HFF-Myc (cell line): ENCODE measurements at places on chromosomes 7 and 10.

DNA sequence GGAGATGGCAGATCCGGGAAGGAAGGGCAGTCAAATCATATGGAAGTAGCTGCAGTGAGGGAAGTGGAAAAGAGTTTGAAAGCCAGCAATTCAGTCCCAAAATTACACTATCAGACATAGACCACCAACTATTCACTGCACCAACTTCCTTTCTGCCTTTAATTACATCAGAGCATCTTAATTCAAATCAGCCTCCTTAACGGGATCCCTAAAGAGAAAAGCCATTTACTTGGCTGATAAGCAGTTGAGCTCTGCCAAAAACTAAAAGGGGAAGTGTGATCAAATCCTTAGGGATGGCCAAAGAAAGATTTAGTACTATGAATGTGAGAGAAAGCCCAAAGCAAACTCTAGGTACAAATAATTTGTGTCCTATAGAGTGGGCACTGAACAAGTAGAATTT is 110.4 kb downstream of the AMPH start:
- no peak for DNase-seq

GRCh38 chr7:1224086-1224716 is 8.5 kb upstream of the UNCX start:
- DNase-seq = no peak

- no peak for DNase-seq
These were observed 101.7 kb downstream of the AUTS2 start for GRCh38 chr7:69699931-69700330.

DNA sequence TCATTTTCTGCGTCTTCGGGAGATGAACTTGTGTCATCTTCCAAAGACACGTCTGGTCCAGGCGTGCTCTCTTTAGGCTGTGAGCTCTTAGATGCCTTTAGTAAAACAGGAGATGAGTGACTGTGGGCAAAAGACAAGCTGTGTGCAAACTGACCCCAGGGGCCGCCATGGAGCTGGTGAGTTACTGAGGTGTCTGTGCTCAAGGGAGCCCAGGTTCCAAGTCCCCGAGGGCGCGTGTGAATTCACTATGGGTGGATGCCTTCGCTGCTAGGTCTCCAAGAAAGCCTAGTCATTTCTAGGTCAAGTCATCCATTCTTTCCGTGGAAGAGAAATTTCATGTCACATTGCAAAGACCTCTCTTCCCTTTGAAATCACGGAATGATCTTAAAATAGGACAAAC is 83.9 kb upstream of the NMT2 start:
- no peak for DNase-seq

GRCh38 chr10:78375854-78376785 is 342.5 kb downstream of the RPS24 start:
- no peak for DNase-seq

DNA sequence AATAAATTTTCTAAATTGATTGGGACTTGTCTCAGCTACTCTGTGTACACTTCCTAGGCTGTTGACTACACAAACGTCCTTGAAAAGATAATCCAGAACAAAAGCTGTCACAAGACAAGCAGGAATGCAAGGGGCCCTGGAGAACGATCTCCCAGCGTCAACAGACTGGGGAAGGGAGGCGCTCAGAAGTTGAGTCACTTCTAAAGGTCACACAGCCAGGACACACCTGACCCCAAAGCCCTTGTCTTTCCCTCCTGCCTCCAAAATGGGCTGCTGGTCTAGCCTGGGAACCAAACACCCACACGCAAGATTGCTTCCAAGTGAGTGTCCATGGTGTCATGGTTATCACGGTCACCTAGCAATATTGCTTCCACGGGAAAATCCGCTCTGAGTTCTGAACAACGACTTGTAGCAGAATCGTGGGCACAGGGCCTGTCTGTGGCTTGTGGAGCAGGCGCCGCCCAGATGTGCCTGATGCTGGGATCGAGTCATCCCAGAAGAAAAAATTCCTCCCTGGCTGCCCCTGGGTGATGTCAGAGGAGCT is 49.8 kb downstream of the SPOCK2 start:
- DNase-seq = no peak

GRCh38 chr7:15778191-15778590 is 91.7 kb upstream of the MEOX2 start:
- no peak for DNase-seq

DNA sequence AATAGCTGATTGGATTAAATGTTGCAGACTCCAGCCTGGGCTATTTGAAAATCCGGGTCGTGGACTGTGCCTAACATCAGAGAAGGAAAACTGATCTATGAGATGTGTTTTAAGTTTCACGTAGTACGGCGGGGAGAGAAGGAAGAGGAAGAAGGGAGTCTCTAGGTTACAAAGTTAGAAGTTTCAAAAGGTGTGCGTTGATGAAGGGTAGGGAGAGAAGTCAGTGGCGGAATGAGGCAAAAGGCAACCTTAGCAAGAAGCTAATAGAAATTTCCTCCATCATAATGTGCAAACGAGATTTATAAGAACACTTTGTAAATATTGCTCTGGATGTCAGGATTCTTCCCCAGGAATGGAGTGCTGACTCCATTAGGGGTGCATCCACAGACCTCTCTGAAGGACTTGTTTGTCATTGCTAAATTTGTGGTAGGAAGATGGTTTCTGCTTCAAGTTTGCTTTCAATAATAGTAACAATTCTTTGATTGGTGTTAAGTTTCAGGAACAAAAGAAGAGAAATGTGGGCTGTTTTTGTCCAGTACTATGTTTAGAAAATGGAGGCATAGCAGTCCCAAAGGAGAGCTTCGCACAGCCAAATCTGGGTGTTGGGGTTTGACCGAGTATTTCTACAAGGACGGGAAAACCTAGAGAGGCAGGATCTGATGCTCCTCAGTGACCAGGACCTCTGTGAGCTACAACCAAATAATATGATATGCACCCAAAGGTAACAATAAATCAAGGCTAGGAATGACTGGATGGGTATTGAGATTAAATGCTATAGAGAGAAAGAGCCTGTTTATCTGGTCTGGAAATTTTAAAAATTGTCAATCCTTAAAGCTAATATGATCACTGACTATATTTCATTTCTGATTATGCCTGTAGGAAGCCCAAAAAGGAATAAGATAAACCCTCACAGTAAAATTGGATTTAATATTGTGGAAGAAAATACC is 8.2 kb downstream of the TWIST1 start:
- DNase-seq = no peak

DNA sequence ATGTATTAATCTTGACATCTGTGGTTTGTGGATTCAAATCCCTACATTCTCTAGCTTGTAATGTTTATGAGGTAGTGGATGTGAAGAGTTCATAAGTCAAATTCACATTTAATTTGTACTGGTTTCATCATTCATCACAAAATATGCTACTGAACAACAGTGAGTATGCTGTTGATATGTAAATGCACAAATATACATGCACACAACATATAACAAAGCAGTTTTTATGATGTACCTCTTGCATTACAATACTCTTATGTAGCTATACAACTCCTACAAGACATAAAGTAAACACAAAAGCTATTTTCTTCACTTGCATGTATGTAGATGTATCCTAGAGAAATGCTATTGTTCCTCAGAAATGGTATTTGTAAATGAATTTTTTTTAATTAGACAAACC is 111.0 kb upstream of the ANTXRL start:
- DNase-seq = no peak

DNA sequence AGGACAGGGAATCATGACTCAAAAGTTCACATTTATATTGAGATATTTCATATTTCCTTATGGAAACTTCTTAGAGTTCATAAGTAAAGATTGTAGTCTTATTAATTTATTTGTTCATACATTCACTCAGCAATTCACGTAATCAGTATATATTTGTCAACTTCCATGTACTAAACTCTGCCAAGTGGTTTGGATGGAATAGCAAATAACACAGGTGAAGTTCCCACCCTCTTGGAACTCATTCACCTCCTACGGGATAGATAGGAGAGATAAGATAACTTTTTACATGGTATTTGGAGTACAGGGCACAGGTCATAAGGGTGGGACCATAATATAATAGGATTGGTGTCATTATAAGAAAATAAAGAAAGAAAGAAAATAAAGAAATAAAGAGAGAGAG is 234.0 kb downstream of the CDC14C start:
- no peak for DNase-seq

DNA sequence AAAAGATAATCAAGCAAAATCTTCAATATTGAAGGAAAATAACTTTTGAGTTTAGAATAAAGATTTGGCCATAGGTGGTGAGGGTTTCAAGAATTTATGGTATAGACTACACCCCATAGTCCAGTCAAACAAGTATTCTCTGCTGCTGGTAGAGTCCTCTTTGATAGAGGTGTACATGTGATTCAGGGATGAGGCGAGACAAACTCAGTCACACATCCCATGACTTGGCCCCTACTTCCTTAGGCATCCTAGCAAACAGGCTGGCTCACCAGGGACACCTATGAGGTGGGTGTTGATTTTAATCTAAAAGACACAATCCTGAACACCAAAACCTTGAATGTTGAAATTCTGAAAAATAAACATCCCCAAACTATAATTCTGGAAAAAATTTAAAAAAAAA is 78.1 kb upstream of the SLC25A13 start:
- no peak for DNase-seq

DNA sequence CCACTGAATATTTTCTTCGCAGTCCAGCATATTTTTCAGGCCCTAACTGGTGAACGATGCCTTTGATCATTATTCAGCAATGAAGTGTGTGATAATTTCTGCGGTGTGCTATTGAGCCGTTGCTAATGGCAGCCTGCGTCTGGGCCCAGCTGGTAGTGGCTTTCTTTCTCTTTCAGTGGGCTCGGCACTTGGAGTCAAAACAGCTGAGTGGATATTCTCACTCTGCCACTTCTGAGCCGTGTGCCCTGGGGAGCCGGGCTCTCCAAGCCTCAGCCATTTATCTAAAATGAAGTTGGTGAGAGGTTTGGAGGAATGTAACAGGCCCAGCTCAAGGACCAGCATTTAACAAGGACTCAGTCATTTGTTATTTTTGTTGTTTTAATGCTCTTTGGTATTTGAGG is 87.5 kb upstream of the IFRD1 start:
- DNase-seq = no peak

- DNase-seq = no peak
These were observed 53.5 kb downstream of the DNAJB9 start for GRCh38 chr7:108623220-108623619.

GRCh38 chr7:135213831-135214230 is 2.5 kb upstream of the WDR91 start:
- no peak for DNase-seq

DNA sequence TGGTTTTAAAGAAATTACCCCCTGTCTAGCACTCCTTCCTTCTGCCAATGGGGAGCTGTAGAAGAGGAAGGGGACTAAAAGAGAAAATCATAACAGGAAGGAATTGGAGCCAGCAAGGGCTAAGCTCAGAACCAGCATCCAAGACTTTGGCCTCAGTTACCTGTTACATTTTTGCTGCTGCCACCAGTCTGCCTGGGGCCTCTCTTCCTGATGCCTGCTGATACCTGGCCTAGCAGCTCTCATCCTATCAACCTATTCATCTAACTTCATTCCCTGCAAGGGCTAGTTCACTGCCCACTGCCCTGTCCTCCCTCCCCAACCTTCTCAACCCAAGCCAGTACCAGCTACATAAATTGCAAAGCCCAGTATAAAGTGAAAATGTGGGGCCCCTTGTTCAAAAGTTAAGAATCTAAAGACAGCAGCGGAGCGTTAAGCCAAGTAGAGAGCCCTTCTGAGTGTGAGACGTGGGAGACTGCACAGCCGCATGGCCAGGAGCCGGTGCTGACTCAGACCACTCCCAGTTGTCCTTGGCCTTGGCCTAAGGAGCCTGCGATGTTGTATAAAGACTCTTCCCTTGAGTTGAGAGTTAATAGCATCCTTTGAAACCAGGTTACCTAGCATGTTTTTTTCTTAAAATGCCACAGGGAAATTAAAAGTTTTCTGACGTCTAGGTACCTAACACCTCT is 13.2 kb upstream of the AOC1 start:
- no peak for DNase-seq

- DNase-seq = no peak
These were observed 326.2 kb downstream of the RNLS start for GRCh38 chr10:88256886-88257285.

DNA sequence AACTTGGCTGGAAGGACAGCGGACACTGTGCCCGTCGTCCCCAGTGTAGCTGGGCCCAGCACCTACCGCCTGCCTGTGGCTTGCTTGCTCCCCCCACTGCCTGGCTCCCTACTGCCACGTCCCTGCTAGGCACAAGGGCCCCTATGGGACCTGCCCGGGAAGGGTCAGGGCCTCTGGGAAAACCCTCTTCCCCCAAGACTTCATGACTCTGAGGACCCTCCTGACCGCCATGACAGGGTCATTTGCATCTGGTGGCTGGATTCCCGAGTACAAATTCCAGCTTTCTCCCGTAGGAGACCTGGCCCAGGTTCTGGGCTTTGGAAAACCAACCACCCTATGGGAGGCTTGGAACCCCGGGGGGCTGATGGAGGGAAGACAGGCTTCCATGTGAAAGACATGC is 1.4 kb upstream of the MMD2 start:
- DNase-seq = no peak

GRCh38 chr7:98049034-98049433 is 57.6 kb upstream of the LMTK2 start:
- DNase-seq = no peak

DNA sequence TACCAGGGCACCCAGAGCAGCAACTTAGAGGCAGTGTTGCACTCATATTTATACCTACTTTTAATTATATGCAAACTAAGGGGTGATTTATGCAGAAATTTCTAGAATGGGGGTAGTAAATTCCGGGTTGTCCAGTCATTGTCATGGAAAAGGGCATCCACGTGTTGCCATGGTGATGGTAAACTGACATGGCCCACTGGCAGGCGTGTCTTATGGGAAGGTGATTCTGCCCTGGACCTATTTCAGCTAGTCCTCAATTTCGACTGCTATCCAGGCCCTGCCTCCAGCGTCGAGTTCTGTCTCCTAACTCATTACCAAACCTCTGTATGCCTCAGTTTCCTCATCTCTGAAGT is 12.8 kb downstream of the SNX8 start:
- no peak for DNase-seq

- DNase-seq = no peak
These were observed 639 bp downstream of the DYDC2 start for GRCh38 chr10:80356989-80357850.
